ENCODE measurements at places on chromosomes 1 and 21. TPM values are rescaled to one million over a fixed set of nuclear protein-coding genes. Genes with fewer than 3 reads are reported as not detected.

TMEM82 gene
- total RNA-seq = not detected

LMNA gene
- 162 TPM for total RNA-seq

SLAMF6 gene
- total RNA-seq = 1.6 TPM

PTGFR gene
- 0.50 TPM for total RNA-seq

OR2L3 gene
- not detected for total RNA-seq

PLEKHA6 gene
- 5.9 TPM for total RNA-seq

- H3K4me3 ChIP-seq = no peak overlapping the region
- no peaks in the 10 kb centered on the region for H3K4me1 ChIP-seq
- no peak for DNase-seq
- H3K27ac ChIP-seq = no peak overlapping the region
Measured at GRCh38 chr21:26900980-26901379, 55.8 kb upstream of the ADAMTS1 start.

DNA sequence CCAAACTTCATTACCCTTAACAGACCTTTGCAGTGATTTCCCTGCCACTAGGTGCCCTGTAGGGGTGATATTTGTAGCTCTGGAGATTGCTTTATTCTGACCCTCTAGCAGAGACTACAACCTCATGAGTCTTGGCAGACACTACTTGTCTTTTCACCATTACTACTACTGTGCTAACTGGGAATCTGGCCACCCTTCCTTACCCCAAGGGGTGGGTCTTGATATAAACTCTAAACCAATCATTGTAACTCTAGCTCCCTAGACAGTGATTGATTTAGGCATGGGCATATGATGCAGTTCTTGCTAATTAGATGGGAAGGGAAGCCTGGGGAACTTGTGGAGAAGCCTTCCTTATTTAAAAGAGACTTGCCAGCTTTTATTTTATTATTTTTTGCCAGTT lies 3.9 kb downstream of the KPNA6 start:
- no peak for DNase-seq
- peaks cover 13% of the 10 kb centered on the region for H3K4me1 ChIP-seq
- no peaks in the 10 kb centered on the region for H3K36me3 ChIP-seq
- no peak overlapping the region for H3K4me3 ChIP-seq
- no peaks in the 10 kb centered on the region for H3K27me3 ChIP-seq

- H3K4me3 ChIP-seq = no peak within 1 kb of the TSS
- H3K4me1 ChIP-seq = no peaks in the 10 kb centered on the region
- H3K36me3 ChIP-seq = no peaks in the 10 kb centered on the region
- no peak for DNase-seq
- no peak within 1 kb of the TSS for H3K27ac ChIP-seq
Measured at GRCh38 chr1:167518331-167518700, at the start of gene CD247. TSS of gene CD247 (minus strand) at chr1:167518529. CDS start at chr1:167518465, 64 bp downstream.

DNA sequence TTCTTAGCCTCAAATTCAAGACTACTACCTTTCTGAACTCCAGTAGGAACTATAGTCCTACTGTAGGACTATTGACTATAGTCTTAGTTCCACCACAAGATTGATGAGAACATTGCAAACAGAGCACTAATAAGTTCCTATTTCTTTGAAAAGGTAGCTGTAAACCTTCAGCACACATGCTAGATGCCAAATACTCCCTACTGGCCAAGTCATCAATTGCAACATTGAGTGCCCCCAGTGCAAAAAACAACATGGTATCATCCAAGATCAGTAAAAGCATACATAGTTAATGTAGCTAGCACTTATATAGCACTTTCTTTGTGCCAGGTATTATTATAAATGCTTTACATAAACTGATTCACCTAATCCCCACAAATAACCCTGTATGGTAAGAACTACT lies 99.8 kb downstream of the MRPL39 start:
- no peaks in the 10 kb centered on the region for H3K36me3 ChIP-seq
- H3K4me3 ChIP-seq = no peak overlapping the region
- no peaks in the 10 kb centered on the region for H3K27me3 ChIP-seq
- H3K4me1 ChIP-seq = no peaks in the 10 kb centered on the region
- DNase-seq = no peak
- H3K27ac ChIP-seq = no peak overlapping the region

DNA sequence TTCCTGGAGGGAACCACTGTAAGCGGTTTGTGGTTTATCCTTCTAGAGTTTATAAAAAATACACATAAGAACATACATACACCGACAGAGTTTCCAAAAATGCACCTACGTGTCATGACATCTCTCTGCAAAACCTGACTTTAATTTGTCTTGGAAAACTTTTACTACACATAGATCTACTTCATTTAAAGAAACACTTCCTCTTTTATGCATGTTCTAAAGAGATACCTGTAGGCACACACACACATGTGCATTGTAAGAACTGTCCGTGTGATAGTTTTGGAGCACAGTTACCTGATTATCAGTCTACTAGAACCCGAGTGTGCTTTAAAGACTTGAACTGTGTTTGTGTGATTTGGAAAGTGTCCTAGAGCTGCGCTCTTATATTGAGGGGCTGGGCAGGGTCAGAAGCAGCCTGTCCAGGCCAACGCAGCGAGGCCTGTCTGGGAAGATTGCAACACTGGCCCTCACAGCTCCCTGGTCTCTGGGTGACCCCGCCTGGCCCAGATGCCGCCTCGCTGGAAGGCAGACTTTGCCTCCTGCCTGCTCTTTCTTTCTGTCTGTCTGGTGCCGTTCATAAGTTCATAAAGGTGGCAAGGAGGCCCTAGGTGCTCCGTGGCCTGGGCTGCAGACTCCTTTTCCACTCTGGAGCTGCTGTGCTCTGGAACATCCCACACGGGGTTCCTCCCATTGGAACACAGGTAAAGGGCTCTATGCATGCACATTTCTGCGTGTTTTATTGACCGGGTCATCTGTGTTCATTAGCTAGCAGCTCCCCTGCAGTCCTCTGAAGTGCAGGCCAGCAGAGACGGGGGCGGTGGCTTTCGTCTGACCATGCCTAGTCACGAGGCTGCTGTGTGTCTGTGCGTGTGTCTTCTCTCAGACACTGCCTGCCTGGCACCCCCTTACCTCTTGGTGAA lies 46.3 kb downstream of the AGPAT3 start:
- H3K4me3 ChIP-seq = no peak overlapping the region
- H3K36me3 ChIP-seq = no peaks in the 10 kb centered on the region
- H3K27ac ChIP-seq = no peak overlapping the region
- no peaks in the 10 kb centered on the region for H3K27me3 ChIP-seq
- H3K4me1 ChIP-seq = no peaks in the 10 kb centered on the region

- H3K4me1 ChIP-seq = no peaks in the 10 kb centered on the region
- H3K36me3 ChIP-seq = no peaks in the 10 kb centered on the region
- no peak for DNase-seq
- no peak overlapping the region for H3K27ac ChIP-seq
Measured at GRCh38 chr1:96049759-96050409, 671.7 kb upstream of the PTBP2 start.

GRCh38 chr1:184513966-184514365 lies 127.1 kb downstream of the C1orf21 start:
- H3K4me3 ChIP-seq = no peak overlapping the region
- H3K36me3 ChIP-seq = no peaks in the 10 kb centered on the region
- H3K27ac ChIP-seq = no peak overlapping the region
- no peaks in the 10 kb centered on the region for H3K4me1 ChIP-seq
- H3K27me3 ChIP-seq = no peaks in the 10 kb centered on the region
- DNase-seq = peak; percentile 37

- no peaks in the 10 kb centered on the region for H3K4me1 ChIP-seq
- no peak for DNase-seq
- H3K4me3 ChIP-seq = no peak overlapping the region
- no peaks in the 10 kb centered on the region for H3K27me3 ChIP-seq
Measured at GRCh38 chr1:3500265-3500835, 45.9 kb downstream of the ARHGEF16 start.

DNA sequence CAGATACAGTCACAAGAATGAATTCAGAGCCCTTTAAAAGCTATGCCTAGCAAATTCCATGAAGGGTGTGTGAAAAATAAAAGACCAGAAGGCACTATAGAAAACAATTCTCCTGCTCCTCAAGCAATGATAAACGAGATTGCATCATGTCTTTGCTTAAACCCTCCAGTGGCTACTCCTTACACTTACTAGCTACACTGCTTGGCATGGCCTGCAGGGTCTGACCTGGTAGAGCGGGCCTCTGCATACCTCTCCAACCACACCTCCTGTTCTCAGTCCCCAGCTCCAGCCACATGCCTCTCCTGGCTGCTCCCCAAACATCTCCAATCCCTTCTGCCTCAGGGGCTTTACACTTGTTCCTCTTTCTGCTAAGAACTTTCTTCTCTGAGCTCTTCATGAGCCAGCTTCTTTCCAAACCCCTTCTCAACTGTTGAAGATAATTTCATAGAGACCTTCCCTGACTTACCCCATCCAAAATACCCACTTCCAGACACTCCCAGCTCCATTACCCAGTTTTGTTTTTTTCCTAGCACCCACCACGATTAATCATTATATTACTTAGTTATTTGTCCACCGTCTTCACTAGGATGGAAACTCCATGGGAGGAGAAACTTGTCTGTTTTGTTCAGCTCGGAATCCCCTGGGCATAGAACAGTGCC lies 11.2 kb upstream of the CREG1 start:
- H3K4me1 ChIP-seq = no peaks in the 10 kb centered on the region
- H3K36me3 ChIP-seq = no peaks in the 10 kb centered on the region
- no peaks in the 10 kb centered on the region for H3K27me3 ChIP-seq
- no peak overlapping the region for H3K27ac ChIP-seq
- no peak for DNase-seq

GRCh38 chr1:95068956-95069709 lies 3.6 kb downstream of the ALG14 start:
- H3K4me3 ChIP-seq = no peak overlapping the region
- H3K27me3 ChIP-seq = no peaks in the 10 kb centered on the region
- no peak for DNase-seq
- H3K4me1 ChIP-seq = no peaks in the 10 kb centered on the region
- H3K27ac ChIP-seq = no peak overlapping the region

Measured in testis (tissue), 5 donors.